ENCODE measurements at places on chromosomes 7 and 10.

DNA sequence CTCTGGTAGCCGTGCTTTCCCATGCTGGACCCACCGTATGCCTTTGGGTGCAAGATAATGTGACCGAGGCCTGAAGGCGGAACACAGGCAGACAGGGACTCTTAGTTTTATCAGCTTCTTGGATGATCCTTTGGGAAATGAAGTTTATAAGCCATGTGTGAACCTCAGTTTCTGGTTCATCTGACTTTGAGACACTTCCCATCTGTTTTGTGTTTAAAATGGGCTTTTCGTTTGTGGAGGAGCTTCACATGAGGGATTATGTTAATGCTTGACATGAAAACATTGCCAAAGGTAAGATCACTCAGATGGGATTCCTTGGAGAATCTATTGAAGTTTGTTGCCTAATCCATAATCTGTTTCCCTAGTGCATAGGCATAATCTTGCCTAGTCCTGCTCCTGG is 249.8 kb upstream of the LYZL1 start:
- DNase-seq: no peak

DNA sequence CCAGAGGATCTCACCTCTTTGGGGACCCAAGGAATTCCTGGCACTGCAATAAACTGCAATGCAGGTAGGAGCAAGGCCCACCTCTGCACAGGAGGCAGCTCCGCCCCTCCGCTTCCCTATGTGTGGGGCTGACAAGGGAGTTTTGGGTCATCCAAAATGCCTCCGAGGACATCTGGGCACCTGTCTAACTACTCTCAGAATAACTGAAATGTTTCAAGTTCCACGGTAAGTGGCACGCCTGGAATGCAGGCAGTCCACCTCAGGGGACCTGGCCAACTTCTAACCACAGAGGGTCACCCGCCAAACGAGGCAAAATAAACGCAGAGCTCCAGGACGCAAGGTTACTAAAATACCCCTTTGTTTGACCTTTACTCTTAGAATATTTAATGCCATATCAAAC is 102.5 kb downstream of the FGFR2 start:
- no peak for DNase-seq

DNA sequence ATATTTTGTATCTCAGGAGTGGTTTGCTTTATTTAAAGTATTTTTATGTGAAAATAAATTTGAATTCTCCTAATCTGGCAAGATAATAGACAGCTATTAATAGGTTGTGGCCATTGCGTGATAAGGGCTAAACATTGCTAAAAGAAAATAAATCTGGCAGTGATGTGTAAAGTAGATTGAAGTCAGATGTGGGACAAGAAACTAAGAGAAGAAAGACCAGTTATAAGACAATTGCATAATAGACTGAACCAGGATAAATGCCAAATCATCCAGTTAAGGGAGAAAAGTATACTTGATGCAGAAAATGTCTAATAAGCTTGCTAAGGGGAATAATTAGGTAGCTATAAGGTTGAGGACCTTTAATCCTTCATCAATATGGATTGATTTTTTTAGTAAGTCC is 197.5 kb upstream of the CSTF2T start:
- peak; percentile 44 for DNase-seq

- no peak for DNase-seq
Observed at GRCh38 chr7:105257338-105257737, 131.4 kb downstream of the SRPK2 start.

- no peak for DNase-seq
Observed at GRCh38 chr7:44283381-44284211, 41.8 kb downstream of the CAMK2B start.

DNA sequence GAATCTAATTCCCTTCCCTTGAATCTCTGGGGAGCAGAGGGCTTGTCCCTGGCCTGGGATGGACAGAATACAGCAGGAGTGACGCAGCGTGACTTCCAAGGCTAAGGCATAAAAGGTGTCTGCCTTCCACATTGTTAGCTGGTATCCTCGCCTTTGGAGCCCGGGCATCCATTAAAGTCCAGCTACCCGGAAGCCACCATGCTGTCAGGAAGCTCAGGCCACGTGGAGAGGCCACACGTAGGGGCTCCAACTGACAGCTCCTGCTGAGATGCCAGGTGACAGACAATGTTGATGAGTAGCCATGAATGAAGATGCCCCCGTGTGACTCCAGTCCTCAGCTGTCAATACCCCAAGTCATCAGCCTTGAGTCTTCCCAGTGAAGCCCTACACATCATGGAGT is 99.9 kb downstream of the OAT start:
- DNase-seq: no peak

- no peak for DNase-seq
Observed at GRCh38 chr7:130940907-130941306, 206.9 kb upstream of the KLF14 start.
